ENCODE measurements at places on chromosomes 2 and 18. TPM values are rescaled to one million over a fixed set of nuclear protein-coding genes. Genes with fewer than 3 reads are reported as not detected.
A peak's percentile ranks its signal among the peaks of the same experiment; 100 is the strongest.

The SLC5A7 gene
- not detected for total RNA-seq

DNA sequence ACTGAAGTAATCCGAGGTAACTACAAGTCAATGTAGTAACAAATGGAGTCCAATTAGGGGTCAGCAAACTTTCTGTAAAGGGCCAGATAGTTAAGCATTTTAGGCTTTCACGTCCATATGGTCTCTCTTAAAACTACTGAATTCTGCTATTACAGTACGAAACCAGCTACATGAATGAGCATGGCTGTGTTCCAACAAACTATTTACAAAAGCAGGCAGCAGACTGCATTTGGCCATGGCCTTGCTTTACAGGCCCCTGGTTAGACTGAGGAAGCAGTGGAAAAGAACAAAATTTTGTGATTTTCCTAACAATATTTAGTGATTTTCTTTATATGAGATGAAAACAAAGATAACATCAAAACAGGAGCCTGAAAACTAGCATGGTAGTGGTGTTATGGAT, 64.0 kb downstream of the RTN4 start:
- H3K27me3 ChIP-seq = no peaks in the 10 kb centered on the region
- peaks cover 76% of the 10 kb centered on the region for H3K4me1 ChIP-seq
- H3K36me3 ChIP-seq = peaks cover 28% of the 10 kb centered on the region
- peak overlapping the region; percentile 57 for H3K27ac ChIP-seq
- H3K4me3 ChIP-seq = no peak overlapping the region
- DNase-seq = no peak

DNA sequence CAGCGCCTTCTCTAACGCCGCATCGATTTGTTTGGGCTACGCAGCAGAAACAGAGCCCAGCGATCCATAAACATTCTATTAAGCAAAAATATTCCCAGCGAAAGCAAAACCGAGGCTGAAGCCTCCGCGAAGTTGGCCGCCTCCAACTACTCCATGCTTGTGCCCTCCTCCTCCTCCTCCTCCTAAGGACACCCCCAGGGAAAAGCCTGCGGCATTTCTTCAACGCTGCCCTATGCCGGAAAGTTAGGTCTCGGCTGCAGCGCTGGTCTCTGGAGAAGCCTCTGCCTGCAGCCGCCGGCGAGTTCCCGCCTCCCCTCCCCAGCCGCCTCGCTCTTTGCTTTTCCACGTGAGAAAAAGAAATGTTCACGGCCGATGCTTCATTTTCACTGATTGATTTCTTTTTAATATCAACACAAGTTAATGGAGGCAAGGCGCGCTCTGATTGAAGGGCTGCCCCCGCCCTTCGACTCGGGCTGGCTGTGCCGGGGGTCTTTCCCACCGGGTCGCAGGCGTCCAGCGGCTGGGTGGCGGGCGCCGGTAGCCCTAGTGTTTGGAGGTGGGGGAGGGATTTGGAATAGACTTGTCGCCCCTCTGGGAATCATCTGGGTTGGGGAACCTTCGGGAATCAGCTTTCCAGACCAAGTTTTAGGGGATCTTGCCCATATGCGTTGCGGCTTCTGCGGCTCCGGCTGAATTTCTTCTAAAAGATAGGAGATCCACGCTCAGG, 3.9 kb downstream of the NRP2 start:
- H3K27ac ChIP-seq = peak overlapping the region; percentile 73
- no peaks in the 10 kb centered on the region for H3K27me3 ChIP-seq
- peaks cover 2% of the 10 kb centered on the region for H3K36me3 ChIP-seq
- H3K4me3 ChIP-seq = peak overlapping the region; percentile 86
- no peak for DNase-seq

The CXCR1 gene
- total RNA-seq = not detected

DNA sequence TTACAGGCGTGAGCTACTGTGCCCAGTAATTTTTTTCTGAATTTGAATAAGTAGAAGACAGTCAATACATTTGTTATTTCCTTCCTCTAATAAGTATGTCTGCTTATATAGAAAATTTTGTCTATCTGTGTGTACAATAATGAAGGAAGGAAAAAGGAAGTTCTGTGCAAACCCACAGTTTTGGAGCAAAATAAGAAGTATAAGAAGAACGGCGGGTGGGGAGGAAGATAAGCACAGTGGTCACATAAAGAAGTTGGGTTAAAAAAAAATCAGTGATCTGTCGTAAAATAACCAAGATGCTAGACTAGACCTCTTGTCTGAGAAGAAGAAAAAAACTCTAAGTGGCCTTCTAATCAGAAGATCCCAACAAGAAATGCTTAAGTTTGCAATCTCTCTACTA, 20.2 kb downstream of the MGAT4A start:
- DNase-seq = no peak
- H3K36me3 ChIP-seq = peaks cover 3% of the 10 kb centered on the region
- no peak overlapping the region for H3K27ac ChIP-seq
- peaks cover 10% of the 10 kb centered on the region for H3K4me1 ChIP-seq

The RGPD3 gene
- total RNA-seq = not detected

DNA sequence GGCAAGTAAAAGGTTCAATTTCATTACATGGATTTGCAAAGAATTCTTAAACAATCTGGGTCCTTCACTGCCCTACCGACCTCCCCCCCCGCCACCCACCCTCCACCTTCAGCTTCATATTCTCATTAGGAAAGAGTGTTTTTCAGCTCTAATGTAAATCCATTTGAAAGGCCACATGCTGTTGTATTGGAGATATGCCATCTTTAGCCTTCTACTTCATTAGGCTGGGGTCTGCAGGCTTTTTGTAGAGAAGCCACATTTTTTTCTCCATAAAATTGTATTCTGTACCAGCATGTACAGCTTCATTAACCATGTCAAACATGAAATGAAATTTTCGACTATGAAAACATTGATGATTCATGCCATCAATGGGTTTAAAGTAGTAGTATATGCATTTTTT, 42.8 kb upstream of the THUMPD2 start:
- H3K4me1 ChIP-seq = no peaks in the 10 kb centered on the region
- H3K4me3 ChIP-seq = no peak overlapping the region
- DNase-seq = no peak
- peaks cover under 1% of the 10 kb centered on the region for H3K36me3 ChIP-seq
- H3K27me3 ChIP-seq = peaks cover 19% of the 10 kb centered on the region
- H3K27ac ChIP-seq = no peak overlapping the region

The GLI2 gene
- total RNA-seq = 37.0 TPM

- H3K36me3 ChIP-seq = no peaks in the 10 kb centered on the region
- no peaks in the 10 kb centered on the region for H3K27me3 ChIP-seq
- H3K4me1 ChIP-seq = peaks cover 18% of the 10 kb centered on the region
- no peak overlapping the region for H3K27ac ChIP-seq
- peak overlapping the region; percentile 67 for H3K4me3 ChIP-seq
- DNase-seq = no peak
These were observed 583.4 kb downstream of the ZEB2 start for GRCh38 chr2:143936538-143936847.

Measured in chondrocyte (in vitro differentiated cells).